CD8-positive, alpha-beta memory T cell (primary cell): ENCODE measurements at places on chromosomes 12 and 14.

DNA sequence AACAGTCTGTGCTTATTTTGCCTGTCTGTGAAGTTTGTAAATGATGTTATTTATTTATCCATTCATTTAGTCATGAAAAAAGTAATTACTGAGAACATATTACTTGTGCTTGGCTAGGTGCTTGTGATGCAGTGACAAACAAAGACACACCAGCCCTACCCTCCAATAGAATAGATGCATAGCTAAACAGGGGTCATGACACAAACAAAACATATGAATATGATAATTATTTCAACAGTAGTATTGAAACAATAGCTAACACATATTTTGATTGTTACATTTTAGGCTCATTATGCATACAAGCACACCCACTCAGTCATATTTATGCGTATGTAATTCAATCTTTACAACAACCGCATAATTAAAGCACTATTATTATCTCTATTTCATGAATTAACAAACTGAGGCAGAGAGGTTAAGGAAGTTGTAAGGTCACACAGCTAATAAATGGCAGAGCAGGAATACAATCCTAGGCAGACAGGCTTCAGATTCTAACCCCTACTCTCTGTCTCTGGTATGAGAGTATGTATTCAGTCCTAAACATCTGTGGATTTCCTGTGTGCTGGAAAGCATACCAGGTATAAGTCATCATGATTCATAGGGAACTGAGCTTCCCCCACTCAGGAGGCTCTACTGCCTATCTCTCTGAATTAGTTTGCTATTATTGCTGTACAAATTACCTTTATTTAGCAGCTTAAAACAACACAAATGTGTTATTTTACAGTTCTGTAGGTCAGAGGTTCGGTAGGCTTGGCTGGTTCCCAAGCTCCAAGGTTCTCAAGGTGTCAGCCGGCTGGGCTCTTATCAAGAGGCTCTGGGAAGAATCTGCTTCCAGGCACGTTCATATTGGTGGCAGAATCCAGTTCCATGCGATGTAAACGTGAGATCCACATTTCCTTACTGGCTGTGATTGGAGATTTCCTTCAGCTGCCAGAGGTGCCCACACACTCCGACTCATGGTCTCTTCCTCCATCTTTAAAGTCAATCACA lies 509.4 kb downstream of the GALC start:
- no peaks in the 10 kb centered on the region for H3K27me3 ChIP-seq
- no peak overlapping the region for H3K27ac ChIP-seq
- no peak overlapping the region for H3K4me3 ChIP-seq

DNA sequence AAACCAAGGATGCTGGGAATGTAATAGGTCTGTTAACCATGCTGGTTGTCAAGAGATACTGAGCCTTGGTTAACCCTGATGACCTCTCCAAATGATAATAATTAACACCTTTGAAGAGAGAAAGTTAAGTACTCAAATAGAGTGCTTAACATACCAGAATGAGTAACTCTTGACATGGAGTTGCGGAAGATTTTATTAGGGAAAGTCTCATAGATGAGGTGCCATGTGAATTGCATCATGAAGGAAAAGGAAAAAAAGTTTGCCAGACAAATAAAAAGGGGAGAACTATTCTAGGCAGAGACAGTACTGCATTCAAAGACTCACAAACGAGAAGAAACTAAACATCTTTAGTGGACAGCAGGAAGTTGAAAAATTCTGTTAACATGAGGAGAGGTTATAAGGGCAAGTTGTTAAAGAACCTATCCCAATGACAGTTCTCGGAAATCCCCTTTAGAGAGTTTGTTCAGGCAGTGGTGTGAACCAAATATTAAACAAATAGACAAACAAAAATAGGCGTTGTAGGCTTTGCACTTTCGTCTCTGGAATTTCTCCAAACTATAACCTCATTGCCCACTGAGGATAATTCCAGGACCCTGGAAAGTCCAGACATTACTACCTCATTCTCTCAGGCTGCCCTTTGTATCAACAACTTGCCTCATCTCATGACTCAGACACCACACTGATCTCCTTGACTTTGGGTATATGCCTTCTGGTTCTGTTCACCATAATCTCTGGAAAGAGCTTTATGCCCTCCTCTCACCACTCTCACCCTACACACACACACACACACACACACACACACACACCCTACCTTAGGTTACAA lies 435.0 kb downstream of the GXYLT1 start:
- H3K27me3 ChIP-seq, result no peaks in the 10 kb centered on the region
- DNase-seq, result no peak
- no peak overlapping the region for H3K27ac ChIP-seq
- no peaks in the 10 kb centered on the region for H3K4me1 ChIP-seq
- no peaks in the 10 kb centered on the region for H3K36me3 ChIP-seq

GRCh38 chr14:25518364-25518763 lies 468.4 kb upstream of the STXBP6 start:
- DNase-seq, result no peak
- H3K27me3 ChIP-seq, result no peaks in the 10 kb centered on the region
- H3K4me1 ChIP-seq, result no peaks in the 10 kb centered on the region
- no peaks in the 10 kb centered on the region for H3K36me3 ChIP-seq
- H3K4me3 ChIP-seq, result no peak overlapping the region

DNA sequence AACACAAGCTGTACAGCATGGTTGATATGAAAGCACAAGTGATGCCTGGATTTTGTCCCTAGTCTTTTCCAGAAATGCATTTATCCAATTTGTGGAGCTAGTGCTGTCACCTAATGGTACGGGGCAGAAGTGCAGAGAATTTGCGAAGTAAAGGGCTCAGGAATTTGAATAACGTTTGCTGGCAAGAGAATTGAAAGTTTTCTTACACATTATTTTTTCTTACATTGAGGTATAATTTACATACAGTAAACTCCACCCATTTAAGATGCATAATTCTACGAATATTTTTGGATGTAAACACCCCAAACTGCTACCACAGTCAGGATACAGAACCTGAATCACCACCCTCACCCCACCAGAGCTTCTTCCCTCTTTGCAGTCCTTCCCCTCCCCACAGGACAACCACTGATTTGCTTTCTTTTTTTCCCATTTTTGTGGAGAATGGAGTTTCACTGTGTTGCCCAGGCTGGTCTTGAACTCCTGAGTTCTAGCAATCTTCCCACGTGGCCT lies 3.5 kb downstream of the AICDA start:
- H3K27ac ChIP-seq, result no peak overlapping the region
- no peak for DNase-seq
- H3K4me3 ChIP-seq, result peak overlapping the region; percentile 4
- no peaks in the 10 kb centered on the region for H3K27me3 ChIP-seq
- H3K4me1 ChIP-seq, result peaks cover 3% of the 10 kb centered on the region
- no peaks in the 10 kb centered on the region for H3K36me3 ChIP-seq

GRCh38 chr12:102927220-102927619 lies 10.2 kb upstream of the PAH start:
- H3K4me1 ChIP-seq, result no peaks in the 10 kb centered on the region
- DNase-seq, result no peak
- H3K27ac ChIP-seq, result no peak overlapping the region
- no peak overlapping the region for H3K4me3 ChIP-seq
- H3K27me3 ChIP-seq, result no peaks in the 10 kb centered on the region
- no peaks in the 10 kb centered on the region for H3K36me3 ChIP-seq

- H3K4me1 ChIP-seq, result no peaks in the 10 kb centered on the region
- no peak for DNase-seq
- H3K36me3 ChIP-seq, result no peaks in the 10 kb centered on the region
- H3K27me3 ChIP-seq, result no peaks in the 10 kb centered on the region
- H3K27ac ChIP-seq, result no peak overlapping the region
These were observed 122.2 kb downstream of the PIWIL1 start for GRCh38 chr12:130459916-130460315.

DNA sequence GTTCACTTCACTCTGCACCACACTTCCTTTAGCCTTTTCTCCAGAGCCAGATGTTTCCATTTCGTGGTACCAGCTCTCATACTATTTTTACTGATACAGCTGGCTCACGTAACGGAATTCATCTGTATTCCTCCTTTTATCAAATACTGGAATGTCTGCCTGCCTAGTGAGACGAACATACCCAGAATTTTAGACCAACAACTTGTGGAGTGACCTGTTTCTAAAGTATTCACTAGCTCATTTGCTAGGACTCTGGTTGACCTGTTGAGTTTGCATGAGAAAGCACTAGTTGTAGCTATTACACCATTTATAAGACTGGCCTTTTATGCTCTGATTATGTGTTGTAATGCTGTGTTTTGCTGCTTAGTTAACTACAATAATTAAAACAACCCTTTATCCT lies 22.6 kb downstream of the KCNA5 start:
- H3K4me3 ChIP-seq, result no peak overlapping the region
- H3K27me3 ChIP-seq, result no peaks in the 10 kb centered on the region
- no peak overlapping the region for H3K27ac ChIP-seq
- no peaks in the 10 kb centered on the region for H3K4me1 ChIP-seq

GRCh38 chr14:64501411-64502171 lies 2.0 kb downstream of the ZBTB25 start:
- peak overlapping the region; percentile 82 for H3K4me3 ChIP-seq
- H3K36me3 ChIP-seq, result peaks cover 7% of the 10 kb centered on the region
- peak overlapping the region; percentile 99 for H3K27ac ChIP-seq
- no peak for DNase-seq

GRCh38 chr14:104573930-104574329 lies 5.6 kb upstream of the C14orf180 start:
- H3K27me3 ChIP-seq, result no peaks in the 10 kb centered on the region
- H3K4me3 ChIP-seq, result no peak overlapping the region
- DNase-seq, result no peak

GRCh38 chr12:26176725-26177124 lies 18.6 kb upstream of the SSPN start:
- H3K4me1 ChIP-seq, result no peaks in the 10 kb centered on the region
- H3K27me3 ChIP-seq, result no peaks in the 10 kb centered on the region
- H3K4me3 ChIP-seq, result no peak overlapping the region
- no peak for DNase-seq
- no peaks in the 10 kb centered on the region for H3K36me3 ChIP-seq

DNA sequence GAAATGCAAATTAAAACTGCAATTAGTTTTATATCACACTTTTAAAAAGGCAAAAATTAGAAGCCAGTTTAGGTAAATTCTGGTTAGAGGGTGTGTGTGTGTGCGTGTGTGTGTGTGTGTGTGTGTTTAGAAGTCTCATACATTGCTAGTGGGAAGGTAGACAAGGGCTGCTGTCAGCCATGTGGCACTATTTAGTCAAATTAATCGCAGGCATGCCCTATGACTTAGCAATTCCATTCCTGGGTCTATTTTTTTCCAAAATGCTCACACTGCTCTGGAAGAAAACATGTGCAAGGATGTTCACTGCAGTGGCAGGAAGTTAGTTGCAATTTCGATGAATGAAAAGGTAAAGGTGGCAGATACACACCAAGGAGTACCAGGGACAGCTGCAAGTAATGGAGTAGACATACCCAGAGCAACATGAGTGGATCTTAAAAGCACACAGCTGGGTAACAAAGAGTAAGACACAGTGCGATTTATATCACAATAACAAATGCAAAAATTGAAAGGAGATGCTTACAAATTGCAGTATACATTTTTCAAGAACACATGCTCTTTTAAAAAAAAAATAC lies 11.6 kb downstream of the CAPZA3 start:
- no peaks in the 10 kb centered on the region for H3K36me3 ChIP-seq
- no peak for DNase-seq
- no peak overlapping the region for H3K4me3 ChIP-seq
- H3K4me1 ChIP-seq, result no peaks in the 10 kb centered on the region
- H3K27me3 ChIP-seq, result no peaks in the 10 kb centered on the region
- no peak overlapping the region for H3K27ac ChIP-seq

DNA sequence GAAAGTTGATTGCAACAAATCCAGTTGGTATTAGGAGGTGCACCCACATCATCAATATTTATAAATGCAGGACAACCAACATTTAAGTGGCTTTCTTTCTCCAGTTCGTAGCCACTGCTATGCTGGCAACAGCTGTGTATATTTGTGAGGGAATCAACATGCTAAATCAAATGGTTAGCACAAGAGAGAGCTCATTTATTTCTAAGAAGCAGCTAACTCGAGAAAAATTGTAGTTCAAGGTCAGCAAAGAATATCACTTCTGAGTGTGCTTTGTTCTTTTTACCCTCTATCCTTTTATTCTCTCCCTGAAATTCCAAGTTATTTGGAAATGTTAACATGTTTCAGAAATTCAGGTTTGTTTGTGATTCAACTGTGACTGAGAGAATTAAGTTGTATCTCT lies 137.3 kb downstream of the NAV3 start:
- no peak overlapping the region for H3K27ac ChIP-seq
- no peaks in the 10 kb centered on the region for H3K36me3 ChIP-seq
- no peaks in the 10 kb centered on the region for H3K4me1 ChIP-seq
- no peak overlapping the region for H3K4me3 ChIP-seq

DNA sequence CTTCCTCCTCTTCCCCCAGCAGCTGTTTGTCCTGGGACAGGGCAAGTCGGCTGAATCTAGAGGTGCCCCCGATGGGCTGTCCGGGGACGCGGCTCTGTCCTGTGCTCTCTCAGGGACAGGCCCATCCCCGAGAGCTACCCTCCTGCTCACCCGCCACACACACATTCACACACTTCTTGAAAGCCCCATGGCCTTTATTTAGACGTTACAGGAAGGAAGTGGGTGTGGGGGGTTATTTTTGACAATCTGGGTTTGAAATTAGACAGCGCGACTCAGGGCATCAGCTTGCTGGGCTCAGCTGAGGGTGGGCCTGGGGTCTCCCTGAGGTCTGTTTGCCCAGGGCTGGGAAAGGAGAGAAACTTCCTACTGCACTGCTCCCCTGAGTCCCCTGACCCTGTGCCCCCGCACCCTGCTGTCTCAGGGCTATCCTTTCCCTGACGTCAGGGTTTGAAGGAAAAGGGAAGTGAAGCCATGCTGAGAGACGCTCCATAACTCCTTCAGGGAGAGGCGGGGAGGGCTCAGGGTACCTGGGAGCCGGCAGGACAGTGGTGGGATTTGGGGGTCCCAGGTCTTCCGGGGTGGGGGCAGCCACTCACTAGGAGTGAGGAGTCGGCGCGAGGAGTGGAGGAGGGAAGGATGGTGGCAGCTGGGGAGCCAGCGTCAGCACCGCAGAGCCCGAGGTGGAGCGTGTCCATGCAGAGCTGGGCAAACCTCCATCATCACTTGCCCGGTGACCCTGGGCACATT lies 8.1 kb downstream of the PTPN6 start:
- H3K4me3 ChIP-seq, result peak overlapping the region; percentile 54
- peak; percentile 83 for DNase-seq
- H3K27ac ChIP-seq, result peak overlapping the region; percentile 65
- peaks cover 48% of the 10 kb centered on the region for H3K36me3 ChIP-seq

GRCh38 chr12:116697305-116697704 lies 40.6 kb downstream of the SPRING1 start:
- DNase-seq, result no peak
- H3K4me1 ChIP-seq, result no peaks in the 10 kb centered on the region
- peaks cover 4% of the 10 kb centered on the region for H3K27me3 ChIP-seq
- no peaks in the 10 kb centered on the region for H3K36me3 ChIP-seq
- no peak overlapping the region for H3K4me3 ChIP-seq

- no peak overlapping the region for H3K4me3 ChIP-seq
- no peaks in the 10 kb centered on the region for H3K36me3 ChIP-seq
- no peak for DNase-seq
- no peaks in the 10 kb centered on the region for H3K4me1 ChIP-seq
These were observed 402.9 kb upstream of the PDE3A start for GRCh38 chr12:19965196-19966038.

GRCh38 chr12:108983227-108983626 lies 37.6 kb downstream of the SVOP start:
- no peaks in the 10 kb centered on the region for H3K36me3 ChIP-seq
- no peak overlapping the region for H3K4me3 ChIP-seq
- no peak for DNase-seq
- no peak overlapping the region for H3K27ac ChIP-seq
- no peaks in the 10 kb centered on the region for H3K4me1 ChIP-seq
- no peaks in the 10 kb centered on the region for H3K27me3 ChIP-seq

GRCh38 chr14:72518809-72519377 lies 375.0 kb downstream of the DPF3 start:
- H3K27me3 ChIP-seq, result no peaks in the 10 kb centered on the region
- no peaks in the 10 kb centered on the region for H3K36me3 ChIP-seq
- no peak overlapping the region for H3K27ac ChIP-seq
- peaks cover 37% of the 10 kb centered on the region for H3K4me1 ChIP-seq
- peak overlapping the region; percentile 4 for H3K4me3 ChIP-seq
